ENCODE measurements at places on chromosomes 12 and 14.
A peak's percentile ranks its signal among the peaks of the same experiment; 100 is the strongest.

DNA sequence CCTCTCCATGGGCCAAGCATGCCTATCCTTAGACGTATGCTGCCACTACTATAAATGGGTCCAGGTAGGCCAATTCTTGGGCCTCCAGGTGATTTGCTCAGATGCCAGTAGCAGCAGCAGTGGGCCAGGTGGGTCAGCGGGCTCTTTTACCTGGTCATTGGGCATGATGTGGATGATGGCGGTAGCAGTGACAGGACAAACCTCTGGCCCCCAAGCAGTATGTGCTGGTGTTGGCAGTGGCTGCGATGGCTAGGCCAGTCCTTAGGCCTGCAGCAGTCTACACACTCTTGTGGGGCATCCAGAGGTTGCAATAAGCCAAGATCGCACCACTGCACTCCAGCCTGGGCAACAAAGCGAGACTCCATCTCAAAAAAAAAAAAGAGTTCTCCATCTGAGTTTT is 19.1 kb upstream of the VASH1 start:
- no peak for DNase-seq

GRCh38 chr14:73771848-73772638 is 57.9 kb upstream of the PNMA1 start:
- DNase-seq, result no peak

DNA sequence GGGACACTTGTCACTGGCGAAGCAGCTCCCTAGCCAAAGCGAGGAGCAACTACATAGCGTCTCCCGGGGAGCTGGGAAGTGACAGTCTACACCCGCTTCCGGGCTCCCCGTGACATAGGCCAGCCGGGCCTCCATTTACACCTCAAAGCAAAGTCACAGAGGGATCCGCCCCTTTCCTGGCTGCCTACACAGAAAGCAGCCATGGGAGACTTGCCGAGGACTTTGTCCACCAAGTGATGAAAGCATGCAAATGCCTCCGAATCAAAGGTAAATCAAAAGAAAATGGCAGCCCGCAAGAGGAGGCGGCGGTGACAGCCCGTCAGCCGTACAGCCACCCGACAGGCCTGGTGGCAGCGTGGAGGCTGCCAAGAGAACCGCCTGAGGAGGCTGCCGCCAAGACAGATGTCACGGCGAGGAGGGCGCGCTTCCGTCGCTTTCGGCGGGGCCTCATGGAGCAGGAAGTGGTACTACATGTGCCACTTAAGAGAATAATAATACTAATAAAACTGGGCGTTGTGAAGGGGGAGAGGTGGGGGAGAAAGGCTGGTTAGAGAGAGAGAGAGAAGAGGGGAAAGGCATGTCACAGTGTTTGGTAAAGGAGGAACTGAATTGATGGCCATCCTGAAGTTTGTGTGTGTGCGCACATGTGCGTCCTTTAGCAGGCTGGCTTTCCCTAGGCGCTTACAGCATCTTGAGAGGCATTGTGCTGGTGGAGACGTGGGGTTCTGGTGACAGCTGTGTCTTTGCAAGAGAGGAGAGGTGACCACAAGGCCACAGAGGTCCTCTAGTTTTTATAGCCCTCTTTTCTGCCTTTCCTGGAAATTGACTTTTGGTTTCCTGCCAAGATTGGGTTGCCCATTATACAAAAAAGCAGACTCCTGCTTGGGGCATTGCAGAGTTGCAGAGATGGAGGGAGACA is 661.7 kb downstream of the VRK1 start:
- peak; percentile 60 for DNase-seq

- no peak for DNase-seq
Observed at GRCh38 chr14:35344107-35344807, 52.1 kb downstream of the PSMA6 start.

DNA sequence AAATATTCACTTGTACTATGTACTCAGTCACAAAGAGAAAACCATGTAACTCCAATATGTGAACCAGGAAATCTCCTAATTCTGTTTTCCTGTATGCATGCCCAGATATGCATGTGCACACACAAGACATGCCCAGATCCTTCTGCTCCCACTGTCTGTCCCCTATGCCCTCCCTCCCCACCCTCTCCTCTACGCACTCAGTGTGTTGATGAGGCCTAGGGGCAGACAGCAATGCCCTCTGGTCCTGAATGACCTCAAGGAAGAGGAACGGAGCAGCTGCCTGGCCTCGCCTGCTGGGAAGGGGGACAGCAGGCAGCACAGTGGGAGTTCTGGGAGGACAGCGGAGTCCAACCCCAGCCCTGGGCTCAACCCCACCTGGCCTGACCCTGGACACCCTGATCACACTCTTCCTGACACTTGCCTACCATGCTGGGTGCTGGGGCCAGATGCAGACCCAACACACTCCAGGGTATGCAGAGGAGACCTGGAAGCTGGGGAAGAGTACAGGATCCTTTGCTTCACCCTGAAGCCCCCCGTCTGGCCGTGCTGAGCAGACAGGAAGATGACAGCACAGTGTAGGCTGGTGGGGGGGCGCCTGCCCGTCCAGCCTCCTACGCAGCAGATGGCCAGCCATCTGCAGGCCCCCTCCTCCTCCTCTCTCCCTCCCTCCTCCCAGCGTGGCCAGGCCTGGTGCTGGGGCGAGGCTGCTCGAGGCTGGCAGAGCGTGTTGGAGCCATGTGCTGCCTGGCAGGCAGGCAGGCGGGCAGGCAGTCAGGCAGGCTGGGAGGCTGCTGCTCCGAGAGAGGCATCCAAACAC is 106.6 kb upstream of the NCOR2 start:
- no peak for DNase-seq

DNA sequence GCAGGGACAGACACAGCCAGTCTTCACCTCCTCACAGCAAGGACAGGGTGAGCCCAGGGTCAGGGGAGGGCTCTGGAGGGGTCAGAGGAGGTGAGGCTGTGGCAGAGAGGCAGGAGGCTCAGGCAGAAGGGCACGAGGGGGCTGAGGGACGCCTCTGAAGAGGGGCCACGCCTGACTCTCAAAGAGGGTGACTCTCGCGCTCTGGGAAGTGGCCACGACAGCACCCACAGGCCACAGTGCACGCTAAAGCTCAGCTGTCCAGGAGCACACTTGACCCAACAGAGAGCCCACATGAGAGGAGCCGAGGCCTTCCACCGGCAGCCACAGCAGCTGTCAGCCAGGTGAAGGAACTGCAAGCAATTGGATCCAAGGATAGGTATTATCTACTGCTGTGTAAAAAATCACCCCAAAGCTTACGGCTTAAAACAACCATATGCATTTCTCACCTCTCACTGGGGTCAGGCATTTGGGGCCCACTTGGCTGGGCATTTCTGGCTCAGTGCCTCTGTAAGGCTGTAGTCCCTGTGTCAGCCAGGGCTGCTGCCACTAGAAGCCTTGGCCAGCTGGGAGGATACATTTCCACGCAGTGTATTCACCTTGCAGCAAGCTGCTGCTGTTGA is 27.8 kb downstream of the SLC6A12 start:
- DNase-seq, result no peak

- DNase-seq, result no peak
Observed at GRCh38 chr14:91649930-91650329, 82.0 kb downstream of the CATSPERB start.

DNA sequence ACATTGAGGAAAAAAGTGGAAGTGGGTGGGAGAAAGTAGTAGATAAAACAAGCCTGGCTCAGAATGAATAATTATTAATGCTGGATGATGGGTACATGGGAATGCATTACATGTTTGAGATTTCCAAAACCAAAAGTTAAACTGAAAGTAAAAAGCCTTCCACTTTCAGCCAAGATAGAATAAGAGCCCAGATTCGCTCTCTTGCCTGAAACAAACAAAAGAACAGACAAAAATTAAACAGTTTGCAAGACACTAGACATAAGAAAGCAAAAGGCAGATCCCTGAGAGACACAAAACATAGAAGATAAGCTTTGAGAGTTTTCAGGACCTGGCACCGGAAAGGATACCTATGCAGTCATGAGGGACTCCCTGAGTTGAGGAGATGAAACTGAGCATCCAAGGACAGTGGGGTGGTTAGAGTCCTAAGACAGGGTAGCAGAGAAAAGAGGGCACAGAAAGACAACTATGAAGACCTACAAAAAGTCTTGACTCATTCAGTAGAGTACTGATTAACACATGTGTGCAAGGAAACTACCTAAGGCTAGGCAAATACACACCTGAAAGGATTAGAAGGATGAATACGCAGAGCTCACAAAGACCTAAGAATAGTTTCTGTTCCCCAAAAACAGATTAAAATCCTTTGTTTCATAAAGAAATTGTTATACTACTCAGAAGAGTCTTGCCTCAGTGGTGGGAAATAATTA is 54.1 kb downstream of the CEP83 start:
- DNase-seq, result no peak

DNA sequence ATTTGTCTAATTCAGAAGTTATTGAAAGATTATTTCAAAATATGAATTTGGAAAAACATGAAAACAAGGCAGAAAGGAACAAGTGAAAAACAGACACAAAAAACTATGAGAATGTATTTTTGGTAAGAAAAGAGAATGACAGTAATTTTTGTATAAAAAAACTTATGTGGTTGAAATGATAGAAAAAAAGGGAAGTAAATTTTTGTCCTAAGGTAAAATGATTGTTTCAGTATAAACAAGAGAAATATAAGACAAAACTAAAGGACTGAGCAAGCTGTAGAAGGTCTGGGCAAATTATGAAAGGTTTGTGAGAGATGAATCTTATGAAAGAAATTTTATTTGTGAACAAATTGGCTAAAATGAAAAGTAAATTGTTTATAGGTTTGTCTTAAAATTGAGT is 44.6 kb downstream of the CEP83 start:
- DNase-seq, result no peak

GRCh38 chr12:95248604-95249360 is 31.2 kb downstream of the VEZT start:
- no peak for DNase-seq

DNA sequence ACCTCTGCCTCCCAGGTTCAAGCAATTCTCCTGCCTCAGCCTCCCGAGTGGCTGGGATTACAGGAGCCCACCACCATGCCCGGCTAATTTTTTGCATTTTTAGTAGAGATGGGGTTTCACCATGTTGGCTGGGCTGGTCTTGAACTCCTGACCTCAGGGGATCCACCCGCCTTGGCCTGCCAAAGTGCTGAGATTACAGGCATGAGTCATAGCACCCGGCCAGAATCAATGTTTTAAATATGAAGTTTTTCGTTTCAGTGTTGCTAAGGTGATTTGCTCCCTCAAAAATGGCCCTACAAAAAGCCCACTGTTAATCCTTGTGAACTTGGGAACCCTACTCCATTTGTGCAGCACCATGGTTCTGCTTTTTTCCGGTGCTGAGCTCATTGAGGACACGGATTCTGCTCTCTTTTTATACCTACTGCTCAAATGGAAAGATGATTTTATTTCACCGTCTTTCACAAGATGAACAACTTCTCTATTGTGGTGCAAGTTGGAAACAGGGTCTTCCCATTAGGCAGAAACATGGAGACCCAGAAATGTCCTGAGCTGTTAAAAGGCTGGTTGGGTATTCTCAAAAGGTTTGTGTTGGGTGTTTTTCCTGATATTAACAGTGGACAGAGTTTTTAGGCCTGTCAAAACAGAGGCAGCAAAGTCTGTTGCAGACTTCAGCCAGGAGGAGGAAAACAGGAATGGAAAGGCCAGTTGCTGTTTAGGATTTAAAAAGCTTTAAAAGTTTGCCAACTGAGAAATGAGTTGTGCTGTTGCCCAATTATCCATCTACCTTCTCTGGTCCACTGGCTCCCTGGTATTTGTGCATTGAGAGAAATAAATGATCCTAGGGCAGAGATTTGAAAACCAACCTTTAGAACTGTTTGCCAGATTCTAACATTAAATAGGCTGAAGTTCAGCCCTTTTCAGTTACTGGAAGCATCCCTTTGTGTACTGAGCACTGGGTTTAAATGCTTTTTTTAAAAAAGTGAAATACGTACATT is 85.8 kb downstream of the ATP23 start:
- no peak for DNase-seq

DNA sequence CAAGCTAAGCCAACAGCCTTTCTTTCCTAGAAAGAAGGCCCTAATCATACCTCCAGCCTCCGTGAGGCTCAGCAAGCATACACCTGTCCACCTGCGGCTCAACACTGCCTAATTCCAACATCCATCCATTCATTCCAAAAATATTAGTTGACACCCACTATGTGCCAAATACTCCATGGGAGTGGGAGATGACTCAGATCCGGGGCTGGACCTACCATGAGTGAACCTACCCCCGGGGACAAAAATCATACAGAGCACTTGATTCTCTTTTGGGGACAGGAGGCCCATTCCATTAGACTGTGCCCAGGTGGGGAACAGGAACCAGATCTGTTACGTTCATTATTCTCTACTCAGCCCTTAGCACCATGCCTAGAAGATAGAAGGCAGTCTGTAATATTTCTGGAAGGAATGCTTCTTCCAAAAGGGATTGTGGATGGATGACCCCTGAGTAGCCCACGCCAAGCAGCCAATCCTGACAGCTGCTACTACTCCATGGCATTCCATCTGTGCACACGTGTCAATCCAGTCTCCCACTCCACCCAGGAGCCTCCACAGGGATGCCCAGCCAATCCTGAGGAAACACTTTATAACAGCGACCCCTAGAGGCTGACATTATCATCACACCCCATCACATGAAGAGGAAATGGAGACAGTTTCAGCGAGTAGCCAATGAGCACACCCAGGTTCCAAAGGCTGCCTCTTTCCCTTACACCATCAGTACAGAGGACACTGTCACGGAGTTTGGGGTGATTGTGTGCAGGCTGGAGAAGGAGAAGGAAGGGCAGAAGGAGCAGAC is 170.7 kb downstream of the ESRRB start:
- peak; percentile 80 for DNase-seq

DNA sequence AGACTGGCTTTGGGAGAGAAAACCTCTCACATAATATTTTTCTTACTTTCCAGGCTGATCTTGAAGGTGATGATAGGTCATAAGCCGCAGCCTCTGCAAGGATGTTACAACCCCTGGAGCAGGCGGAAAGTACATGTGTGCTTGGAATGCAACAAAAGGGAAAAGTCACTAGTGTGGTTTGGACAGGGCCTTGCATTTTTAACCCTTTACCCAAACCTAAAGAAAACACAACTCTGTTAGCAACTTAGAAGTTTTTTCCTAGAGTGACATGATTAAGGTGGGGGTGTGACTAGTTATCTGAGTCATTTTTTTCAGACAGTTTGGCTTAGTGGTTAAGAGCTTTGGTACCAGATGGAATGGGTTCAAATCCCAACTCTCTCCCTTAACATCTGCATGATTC is 97.0 kb downstream of the TMEM30B start:
- DNase-seq, result no peak

- DNase-seq, result no peak
Observed at GRCh38 chr12:55842681-55843429, at the start of gene MMP19. Gene MMP19 (minus strand): TSS chr12:55842936. CDS start chr12:55842830, 106 bp downstream.

Data from ecto neural progenitor cell (in vitro differentiated cells).